ENCODE measurements at places on chromosomes 2 and 18. TPM values are rescaled to one million over a fixed set of nuclear protein-coding genes. Genes with fewer than 3 reads are reported as not detected.

DNA sequence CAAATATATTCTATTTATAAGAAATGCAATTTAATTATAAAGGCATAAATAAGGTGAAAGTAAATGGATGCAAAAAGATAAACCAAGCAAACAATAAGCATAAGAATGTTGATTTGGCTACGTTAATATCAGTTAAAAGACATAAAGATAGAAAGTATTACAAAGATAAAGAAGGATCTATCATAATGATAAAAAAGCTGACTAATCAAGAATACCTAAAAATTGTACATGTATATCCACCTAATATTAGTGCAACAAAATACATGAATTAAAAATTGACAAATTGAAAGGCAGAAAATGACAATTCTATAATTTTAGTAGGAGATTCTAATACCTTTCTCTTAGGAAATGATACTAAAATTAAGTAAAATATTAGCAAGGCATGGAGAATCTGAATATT lies 21.5 kb downstream of the SLC9A4 start:
- no peak for DNase-seq

SERPINB7 gene
- total RNA-seq, result not detected

DNA sequence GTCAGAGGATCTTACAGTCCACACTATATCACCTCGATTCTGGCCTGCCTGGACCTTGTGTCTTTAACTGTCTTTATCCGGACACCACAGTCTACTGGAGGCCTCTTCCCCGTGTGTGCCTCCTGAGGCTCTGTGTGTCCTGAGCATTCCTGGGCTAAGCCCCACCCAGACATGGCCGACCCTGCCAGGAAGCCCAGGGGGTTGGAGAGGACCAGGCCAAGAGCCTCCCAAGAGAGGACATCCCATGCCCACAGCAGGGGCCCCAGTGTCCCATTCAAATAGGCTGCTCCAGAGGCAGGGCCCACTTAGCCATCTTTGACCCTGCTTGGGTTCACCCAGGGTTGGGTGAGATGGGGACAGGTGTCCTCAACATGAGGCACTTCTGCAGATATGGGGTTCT lies 84.7 kb upstream of the OTOS start:
- no peak for DNase-seq

GRCh38 chr2:222879604-222879933 lies 18.7 kb downstream of the ACSL3 start:
- no peak for DNase-seq

GRCh38 chr2:86015006-86015405 lies 90.7 kb downstream of the POLR1A start:
- no peak for DNase-seq

PIEZO2 gene
- 1.3 TPM for total RNA-seq

DNA sequence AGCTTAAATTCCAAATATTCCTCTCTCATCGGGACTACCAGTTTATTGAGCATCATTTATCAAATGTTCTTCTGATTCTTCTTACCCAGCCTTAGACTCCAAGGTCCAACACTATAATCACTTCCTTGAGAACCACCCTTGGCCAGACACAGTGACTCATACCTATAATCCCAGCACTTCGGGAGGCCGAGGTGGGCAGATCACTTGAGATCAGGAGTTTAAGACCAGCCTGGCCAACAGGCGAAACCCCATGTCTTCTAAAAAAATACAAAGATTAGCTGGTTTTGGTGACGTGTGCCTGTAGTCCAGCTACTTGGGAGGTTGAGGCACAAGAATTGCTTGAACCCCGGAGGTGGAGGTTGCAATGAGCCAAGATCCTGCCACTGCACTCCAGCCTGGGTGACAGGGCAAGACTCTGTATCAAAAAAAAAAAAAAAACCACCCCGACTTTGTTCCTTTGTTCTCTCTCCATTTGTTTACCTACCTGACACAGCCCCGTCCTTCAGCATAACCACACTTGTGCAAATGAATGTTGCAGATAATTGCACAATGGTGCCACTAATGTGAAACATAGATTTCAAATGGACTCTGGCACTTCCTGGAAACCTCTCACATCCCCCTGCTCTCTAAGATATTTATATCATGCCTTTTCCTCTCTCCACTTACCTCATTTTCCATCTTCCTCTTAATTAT lies 38.9 kb upstream of the LPIN2 start:
- DNase-seq, result no peak

ZNF892 gene
- 4.8 TPM for total RNA-seq

DNA sequence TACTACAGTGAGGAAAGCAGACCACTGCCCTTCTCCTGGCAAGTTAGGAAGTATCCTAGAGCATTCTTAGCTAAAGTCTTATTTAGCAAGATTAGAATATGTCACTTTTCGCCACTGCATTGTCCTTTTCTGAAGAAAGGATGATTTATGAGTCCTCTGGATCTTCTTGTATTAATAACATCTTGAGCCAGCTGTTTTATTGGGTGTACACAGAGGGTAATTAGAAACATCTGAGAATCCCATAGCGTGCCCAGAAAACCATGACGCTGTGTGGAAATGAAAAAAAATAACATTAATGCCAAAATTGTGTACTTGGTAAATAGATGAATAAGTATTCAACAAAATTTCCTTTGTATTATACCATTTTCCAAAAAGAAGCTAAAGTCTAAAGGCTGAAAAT lies 198.7 kb downstream of the LTBP1 start:
- DNase-seq, result no peak

RGPD3 gene
- total RNA-seq, result 0.27 TPM

PPP1R1C gene
- total RNA-seq, result not detected

GRCh38 chr18:35376742-35377695 lies at the start of gene ZNF396:
TSS of gene ZNF396 (minus strand) at chr18:35377337. CDS start at chr18:35374292, 3,045 bp downstream.
- peak; percentile 80 for DNase-seq

GRCh38 chr2:239807568-239807967 lies 217.6 kb downstream of the NDUFA10 start:
- DNase-seq, result no peak

IL1RN gene
- total RNA-seq, result 0.54 TPM

DNA sequence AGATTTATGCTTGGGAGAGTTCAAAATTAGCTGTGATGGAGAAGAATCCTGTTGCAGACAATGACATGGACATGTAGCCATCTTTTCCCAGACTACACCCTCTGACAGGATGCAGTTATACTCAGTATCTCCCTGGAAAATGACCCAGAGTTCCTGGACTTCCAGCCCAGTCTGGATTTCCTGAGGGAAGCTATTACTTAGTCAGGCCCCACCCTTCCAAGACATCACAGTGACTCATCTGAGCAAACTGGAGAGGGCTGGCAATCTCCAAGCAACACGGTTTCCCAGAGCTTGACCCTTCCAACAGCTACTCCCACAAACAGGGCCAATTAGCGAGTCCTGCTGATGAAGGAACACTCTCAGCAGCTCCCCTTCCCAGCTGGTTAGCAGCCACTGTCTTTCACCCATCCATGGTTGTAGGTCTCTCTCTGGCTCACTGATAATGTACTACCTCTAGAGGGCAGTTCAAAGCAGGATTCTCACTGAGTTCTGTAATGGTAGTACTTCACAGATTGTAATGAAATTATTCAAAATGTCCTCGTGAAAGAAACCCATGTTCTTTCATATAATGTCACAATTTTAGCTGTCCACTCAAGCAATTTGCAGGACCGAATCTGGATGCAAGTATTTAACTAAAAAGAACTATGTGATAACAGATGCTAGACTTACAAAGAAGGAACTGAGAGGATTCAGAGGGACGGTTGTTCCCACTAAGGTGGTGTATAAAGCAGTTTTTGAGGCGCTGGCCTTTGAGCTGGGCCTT lies 110.2 kb downstream of the MDH1 start:
- peak; percentile 61 for DNase-seq

GPR155 gene
- 2.7 TPM for total RNA-seq

DNA sequence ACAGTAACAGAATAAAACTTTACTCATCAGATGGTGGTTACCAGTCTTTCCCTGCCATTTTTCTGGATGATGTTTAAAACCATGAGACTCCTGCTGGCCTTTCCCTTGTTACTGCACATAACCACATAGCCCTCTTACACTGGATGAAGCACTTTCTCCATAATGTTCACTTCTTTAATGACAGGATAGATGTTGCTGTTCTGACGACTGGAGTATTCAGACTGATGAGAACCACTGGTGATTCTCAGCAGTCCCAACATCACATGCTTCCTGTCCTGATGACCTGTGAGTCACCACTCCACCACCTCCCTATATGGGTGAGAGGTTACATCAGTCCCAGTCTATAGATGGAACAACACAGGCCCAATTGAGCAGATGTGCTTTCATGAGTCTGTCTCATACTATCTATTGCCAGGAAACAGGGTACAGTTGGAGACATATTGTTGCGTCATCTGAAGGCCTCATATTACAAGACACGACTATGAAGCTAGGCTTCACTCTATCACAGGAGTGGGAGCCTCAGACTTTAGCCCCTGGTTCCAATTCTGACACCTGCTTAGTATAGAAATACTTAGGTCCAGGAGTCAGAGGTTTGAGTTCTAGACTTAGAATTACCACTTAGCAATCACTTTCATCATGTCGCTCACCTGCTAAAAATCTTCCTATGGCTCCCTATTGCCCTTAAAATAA lies 145.7 kb upstream of the KLF7 start:
- peak; percentile 9 for DNase-seq

DNA sequence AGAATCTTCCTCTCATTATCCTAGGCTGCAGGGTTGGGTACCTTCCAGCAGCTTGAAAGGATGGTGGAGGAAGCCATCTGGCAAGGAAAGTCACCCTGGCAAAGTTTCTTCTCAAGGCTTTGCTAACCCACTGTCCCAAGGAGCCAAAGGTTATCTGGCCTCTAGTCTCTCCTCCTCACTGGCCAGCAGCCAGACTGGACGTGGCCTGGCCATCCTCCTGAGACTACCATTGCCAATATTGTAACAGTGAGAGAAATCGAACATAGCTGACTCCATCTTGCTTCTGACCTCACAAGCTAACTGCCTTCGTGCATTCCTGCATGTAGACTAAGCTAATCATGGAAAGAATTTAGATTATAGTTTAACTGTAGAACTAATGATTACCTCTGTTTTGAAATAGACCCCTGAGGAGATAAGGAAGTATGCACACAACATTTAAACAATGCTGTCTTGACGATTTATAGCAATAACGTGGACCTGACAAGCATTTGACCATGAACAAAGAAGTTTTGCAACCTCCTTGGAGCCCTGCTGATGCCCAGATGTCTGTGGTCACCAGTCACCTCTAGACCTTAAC lies 7.8 kb upstream of the ANXA4 start:
- DNase-seq, result no peak

GRCh38 chr2:117935456-117935855 lies 78.4 kb downstream of the CCDC93 start:
- DNase-seq, result no peak

CMPK2 gene
- total RNA-seq, result 31.5 TPM

ERICH2 gene
- not detected for total RNA-seq

GRCh38 chr2:189129971-189130370 lies 49.6 kb downstream of the COL5A2 start:
- DNase-seq, result no peak

G6PC2 gene
- total RNA-seq, result under 0.01 TPM

DNA sequence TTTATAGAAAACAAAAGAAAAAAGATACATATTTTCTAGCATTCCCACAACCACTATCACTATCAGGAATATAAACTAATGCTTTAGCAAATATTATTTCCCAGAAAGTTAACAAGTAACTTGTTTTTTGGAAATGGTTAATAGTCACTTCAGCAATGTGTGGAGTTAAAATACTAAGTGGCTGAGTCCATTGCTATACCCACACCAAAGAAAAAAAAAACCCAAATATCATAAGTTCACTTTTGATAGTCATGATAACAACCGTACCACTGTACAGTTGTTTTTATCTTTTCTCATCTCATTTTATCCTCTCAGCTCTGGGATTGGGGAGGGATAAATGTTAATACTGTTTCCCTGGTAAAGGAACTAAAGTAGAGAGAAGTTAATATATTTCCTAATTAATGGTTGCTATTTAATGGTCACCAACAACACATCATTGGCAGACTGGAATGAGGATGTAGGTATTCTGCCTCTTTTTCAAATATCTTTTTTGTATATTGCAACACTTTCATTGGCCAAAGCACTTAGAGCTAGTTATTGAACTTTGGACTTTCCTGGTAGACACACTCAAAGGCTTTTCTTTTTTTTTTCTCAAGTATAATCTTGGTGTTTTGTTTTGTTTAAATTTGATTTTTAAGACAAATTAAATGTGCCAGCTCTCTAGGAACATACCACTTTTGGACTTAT lies 18.4 kb upstream of the KANSL1L start:
- no peak for DNase-seq

DNA sequence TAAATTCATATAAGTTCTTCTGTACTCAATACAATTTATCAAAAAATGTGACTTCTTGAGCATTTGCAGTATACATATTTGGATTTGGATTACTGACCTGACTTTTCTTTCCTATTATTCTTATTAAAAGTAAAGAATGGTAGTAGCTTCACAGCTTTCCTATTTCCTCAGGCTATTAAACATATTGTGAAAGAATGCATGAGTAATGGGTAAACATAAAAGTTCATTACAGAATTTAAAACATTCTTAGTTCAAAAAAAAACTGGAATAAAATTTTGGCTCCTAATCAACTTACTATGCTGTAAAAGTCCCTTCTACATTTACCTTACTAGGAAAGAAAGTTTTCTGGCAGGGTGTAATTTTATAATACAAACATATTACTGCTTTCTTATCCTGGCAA lies 27.3 kb upstream of the C2orf66 start:
- DNase-seq, result no peak

DNA sequence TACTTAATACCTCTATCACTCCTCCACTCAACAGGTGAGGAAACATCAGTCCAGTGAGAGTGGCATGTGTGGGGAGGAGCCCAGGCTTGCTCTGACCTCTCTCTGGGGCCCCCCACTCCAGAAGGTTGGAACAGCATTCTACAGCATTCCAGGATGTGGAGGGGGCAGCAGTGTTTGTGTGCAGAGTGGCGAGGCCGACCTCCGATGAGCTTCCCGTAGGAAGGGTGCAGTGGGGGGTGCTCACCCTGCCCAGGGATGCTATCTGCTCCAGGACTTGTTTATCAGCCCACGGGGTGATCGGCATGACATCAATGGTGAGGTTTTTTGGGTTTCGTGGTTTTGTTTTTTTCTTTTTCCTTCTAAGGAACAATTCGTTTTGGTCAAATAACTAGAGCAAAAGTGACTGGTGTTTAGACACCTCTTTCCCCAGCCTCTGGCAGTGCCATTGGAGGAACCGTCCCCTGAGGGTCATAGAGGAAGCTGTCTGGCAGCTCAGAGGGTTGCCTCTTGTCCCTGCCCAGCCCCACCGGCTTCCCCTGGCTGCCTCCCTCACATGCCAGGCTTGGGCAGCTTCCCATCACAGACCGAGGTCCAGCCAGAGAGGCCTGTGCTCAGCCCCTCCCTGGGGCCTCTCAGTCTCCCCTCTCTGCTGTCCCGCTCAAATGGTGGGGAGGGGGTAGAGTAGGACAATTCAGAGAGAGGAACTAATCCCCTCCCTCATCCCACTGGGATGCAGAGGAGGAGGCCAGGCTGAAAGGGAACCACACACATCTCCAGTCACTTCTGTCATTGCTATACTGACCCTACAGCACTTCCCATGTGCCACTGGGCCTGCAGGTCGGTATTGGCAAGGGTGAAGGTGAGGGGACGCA lies 96.5 kb downstream of the ZFP36L2 start:
- no peak for DNase-seq

GRCh38 chr18:12543697-12544096 lies 114.2 kb downstream of the SPIRE1 start:
- peak; percentile 6 for DNase-seq

NEB gene
- under 0.01 TPM for total RNA-seq
